ENCODE measurements at places on chromosomes 11 and 22.

GRCh38 chr11:61777234-61778090 lies 14.9 kb downstream of the TMEM258 start:
- DNase-seq: peak; percentile 38

DNA sequence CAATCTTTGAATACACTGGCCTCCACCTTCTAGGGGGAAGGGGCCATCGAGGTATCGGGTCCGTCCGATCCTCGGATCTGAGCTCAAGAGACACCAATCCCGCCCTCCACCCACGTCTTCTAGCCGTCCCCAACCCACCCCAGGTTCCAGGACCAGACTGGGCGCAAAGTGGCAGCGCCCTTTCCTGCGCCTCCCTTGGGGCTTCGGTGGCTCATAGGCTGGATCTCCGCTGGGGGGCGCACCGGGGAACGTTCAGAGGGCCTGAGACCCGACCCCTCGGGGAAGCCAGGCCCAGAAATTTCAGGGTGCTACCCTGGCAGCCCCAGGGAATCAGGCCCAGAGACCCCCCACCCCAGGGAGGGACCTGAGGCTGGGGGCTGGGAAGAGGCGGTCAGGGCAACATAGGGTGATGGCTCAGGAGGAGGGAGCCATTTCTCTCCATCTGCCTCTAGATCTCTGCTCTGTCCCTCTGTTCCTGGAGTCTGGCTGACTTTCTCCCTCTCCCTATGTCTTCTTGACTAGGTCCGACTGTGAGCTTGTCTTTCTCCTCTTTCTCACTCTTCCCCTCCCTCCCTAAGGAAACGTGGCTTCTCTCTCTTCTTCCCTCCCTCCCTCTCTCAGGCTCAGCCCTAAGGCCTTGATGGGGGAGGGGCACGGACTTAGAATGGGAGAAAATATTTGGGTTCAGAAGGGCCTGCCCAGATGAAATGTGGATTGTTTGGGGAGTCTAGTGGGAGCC lies 1.1 kb downstream of the CREB3L1 start:
- DNase-seq: no peak

DNA sequence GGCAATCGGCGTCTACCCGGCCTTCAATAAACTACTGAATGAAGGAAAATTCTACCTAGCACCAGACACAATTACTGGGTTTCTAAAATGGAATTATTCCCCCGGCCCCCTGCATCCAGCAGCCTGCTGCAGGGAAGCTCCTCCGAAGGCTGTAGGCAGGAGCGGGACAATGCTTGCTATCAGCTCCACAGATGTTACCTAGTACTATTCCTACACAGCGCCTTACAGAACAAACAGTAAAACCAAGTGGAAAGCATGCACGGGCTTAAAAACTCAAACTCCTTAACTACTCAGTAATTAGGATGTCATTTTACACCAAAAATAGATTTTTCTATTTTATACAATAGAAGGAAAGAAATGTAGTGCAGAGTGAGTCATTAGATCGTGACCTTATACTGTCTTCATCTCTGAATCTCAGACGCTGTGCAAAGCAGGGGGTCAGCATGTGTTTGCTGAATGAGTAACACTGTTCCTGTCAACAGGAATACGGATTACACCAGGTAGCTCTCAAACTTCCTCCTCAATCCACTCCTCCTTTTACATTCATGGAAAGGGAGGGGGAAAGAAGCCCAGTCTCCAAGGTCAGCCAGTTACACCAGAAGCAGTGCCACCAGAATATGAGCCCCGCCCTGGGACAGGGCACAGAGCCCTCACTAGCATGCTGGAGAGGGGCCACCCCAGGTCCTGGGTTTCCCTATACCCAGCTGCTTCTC lies 74.9 kb downstream of the PACSIN2 start:
- no peak for DNase-seq

DNA sequence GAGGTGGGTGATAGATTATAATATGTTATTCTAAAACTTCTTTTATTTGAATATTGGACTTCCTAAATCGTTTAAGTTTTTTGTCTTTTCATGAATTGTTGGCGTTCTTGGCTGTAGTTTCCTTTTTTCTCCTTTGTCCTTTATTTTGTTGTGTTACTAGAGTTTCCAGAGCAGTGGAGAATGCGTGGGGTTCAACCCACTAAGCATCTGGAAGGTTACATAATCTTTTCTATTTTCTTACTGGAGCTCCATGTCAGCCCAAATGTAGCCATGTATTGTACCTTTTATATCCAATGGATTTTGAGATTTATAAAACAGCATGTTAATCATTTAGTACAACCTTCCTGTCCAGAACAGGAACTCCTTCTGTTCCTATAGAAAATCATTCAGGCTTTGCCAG lies 63.2 kb downstream of the PPP6R3 start:
- no peak for DNase-seq

DNA sequence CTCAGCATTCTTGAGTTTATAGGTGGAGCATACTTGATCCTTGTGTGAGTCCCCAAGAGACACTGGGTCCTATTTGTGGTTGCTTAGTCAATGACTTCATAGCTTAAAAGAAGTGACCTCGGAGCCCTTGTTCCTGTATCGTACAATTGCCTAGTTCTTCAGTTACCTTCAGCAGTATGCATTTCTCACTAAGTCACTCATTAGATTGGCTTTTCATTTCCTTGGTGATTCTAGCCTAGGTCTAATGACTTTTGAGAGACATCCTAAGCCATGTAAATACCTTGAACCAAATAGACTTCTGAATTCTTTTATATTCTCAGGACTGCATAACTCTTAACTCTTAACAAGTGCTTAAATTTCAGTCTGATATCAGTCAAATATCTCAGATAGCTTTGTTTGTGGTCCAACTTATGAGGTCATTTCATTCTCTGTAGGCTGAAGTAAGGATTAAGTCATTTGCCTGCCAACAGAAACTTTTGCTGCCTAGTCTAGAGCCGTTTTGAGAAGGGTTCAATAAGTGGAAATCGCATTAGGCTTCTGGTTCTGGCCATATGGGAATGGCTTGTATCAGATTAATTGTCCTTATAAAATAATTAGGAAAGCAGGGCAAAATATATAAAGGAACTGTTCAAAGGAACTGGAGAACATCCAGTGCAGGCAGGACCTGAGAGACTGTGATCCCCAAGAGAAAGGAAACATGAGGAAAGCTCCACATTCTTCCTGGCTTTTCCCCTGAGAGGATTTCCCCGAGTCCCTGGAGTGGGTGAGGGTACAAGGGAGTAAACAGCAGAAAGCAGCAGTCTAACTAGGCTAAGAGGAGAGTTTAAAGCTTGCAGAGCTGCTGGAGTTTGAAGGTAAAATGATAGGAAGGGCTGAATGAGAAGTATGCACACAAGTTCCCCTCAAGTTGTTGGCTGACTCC lies 39.9 kb downstream of the TRAF6 start:
- DNase-seq: no peak

- no peak for DNase-seq
Observed at GRCh38 chr22:44357966-44358465, 45.3 kb upstream of the SHISAL1 start.

DNA sequence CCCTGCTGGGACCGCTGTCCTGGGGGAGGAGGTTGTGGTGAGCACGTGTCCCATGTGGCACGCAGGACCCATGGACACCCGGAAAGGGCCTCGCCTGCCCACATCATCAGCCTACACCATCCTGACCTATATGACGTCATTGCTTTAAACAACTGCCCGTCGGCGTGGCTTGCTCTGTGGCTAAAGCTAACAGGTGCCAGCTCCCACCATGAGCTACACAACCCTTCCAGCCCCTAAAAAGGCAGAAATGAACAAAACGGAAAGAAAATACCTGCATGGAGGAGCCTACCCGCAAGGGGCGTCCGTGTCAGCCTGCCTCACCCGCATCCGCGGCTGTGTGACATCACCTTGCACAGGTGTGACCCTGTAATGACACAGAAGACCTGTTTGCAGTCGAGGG lies 481.8 kb downstream of the BRD1 start:
- DNase-seq: no peak

GRCh38 chr11:87894961-87895360 lies 280.3 kb downstream of the RAB38 start:
- DNase-seq: no peak

DNA sequence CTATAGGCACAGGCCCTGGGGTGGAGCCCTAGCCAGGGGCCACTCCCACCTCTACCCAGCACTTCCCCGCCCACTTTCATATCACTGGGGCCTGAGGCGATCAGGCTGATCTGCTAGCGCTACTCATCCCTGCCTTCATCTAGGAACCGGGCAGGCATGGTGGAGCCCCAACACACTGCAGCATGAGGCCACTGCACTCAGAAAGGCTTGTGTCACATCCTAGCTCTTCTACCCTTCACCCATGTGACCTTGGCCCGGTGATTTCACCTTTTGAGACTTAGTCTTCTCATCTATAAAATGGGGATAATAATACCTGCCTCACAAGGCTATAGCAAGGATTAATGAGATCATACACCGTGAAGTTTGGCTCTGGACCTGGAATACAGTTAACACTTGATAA lies 18.1 kb upstream of the GDPD5 start:
- no peak for DNase-seq

GRCh38 chr11:6578134-6578533 lies 25.3 kb downstream of the RRP8 start:
- no peak for DNase-seq

DNA sequence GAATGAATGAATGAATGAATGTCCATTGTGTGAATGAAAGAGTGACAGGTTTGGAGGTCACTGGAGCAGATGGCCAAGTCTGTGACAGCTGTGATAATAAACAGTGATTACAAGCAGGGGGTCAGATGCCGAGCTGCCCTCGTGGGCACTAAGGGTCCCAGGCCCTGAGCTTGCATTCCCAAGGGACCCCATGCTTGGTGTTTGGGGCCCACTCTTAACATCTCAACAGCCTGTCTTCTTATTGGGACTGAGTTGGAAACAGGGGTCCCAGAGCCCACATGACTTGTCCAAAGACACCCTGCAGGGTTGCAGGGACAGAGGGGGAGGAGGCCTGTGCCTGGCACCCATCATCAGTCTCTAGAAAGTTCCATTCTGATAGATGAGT lies 12.0 kb upstream of the ANO1 start:
- no peak for DNase-seq

GRCh38 chr11:70243912-70244652 lies 26.4 kb upstream of the PPFIA1 start:
- no peak for DNase-seq

DNA sequence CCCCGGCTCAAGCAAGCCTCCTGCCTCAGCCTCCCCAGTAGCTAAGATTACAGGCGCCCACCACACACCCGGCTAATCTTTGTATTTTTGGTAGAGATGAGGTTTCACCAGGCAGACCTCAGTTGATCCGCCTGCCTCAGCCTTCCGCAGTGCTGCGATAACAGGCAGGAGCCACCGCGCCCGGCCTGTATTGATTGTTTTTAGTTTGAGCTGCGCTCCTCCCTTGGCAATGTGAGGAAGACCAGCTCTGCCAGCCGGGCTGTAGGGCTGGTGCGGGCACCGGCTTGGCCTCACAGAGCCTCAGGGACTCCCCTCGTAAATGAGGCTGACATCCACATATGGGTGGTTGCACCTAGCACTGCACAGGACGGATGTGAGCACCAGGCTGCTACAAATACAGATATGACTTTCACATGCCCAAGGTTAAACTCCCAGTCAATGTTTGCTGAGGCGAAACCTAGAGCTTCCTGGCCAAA lies 7.5 kb upstream of the SLC2A11 start:
- DNase-seq: no peak

DNA sequence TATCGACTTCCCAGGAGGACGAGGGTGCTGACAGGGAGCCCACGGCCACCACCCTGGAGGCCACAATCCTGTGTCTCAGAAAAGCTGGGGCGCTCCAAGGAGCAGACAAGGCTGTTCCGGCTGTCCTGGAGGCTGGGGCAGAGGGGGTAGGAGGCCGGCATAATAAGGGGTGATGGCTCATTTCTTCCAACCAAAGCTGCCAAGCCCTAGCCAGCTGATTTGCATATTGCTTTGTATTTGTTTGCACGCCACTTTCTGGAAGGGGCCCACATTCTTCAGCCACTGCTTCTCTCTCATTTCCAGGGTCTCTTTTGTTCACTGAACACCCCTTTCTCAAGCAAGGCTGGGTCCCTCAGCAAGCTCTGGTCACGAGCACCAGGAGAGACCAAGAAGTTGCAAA lies 4.7 kb downstream of the PDE2A start:
- no peak for DNase-seq

DNA sequence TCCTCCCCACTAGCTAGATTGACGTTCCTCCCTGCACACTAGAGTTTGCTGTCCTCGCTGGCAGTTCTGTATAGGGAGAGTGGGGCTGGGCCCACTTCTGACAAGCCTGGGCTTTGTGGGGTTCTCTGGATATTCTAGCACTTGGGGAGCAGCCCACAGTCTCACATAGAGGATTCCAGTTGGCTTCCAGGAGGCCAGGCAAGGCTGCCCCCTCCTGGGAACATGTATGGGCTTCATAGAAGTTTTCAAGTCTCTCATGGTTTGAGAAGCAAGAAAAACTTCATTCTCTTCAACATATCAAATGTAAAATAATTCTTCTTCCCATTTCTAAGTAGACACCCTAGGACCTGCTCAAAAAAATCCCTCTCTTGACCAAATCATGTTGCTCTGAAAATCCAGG lies 87.5 kb downstream of the NAV2 start:
- DNase-seq: no peak

- DNase-seq: no peak
Observed at GRCh38 chr11:60625262-60625661, 74.2 kb upstream of the MS4A8 start.

DNA sequence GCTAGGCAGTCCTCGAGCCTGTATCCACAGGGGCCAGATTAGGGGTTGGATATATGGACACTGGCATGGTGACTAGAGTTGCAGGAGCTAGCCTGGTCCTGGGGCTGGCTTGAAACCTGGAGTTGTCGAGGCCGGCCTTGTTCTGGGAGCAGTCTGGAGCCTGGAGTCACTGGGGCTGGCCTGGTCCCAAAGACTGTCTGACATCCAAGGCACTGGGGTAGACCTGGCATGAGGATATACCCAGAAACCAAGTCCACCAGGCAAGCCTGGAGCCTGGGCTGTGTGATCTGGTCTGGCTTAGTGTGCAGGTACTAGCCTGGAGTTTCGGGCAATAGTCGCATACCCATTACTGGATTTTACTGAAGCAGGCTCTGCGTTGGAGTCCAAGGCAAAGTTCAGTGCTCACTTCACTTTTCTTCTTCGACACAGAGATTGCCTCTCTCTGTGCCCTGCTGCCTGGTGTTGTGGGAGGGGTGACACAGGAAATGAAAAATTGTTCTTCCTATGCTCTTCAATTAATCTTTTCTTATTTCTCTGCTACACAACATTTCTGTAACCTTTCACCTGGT lies 4.3 kb upstream of the GLYATL1 start:
- no peak for DNase-seq

Data from stimulated activated CD4-positive, alpha-beta T cell treated with anti-CD3 and anti-CD28 coated beads, Interleukin-15, amount 100 ng/mL, for 1 hour (primary cell).